ENCODE measurements at places on chromosomes 11 and 22.

DNA sequence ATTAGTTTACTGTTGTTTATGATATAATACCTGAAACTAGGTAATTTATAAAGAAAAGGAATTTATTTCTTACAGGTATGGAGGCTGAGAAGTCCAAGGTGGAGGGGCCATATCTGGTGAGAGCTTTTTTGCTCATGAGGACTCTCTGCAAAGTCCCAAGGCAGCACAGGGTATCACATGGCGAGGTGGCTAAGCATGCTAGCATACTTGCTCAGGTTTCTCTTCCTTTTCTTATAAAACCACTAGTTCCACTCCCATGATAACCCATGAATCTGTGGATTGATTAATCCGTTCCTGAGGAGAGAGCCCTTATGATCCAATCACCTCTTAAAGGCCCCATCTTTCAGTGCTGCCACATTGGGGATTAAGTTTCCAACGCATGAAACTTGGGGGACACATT, 82.7 kb downstream of the PHF21A start:
- no peak for DNase-seq

DNA sequence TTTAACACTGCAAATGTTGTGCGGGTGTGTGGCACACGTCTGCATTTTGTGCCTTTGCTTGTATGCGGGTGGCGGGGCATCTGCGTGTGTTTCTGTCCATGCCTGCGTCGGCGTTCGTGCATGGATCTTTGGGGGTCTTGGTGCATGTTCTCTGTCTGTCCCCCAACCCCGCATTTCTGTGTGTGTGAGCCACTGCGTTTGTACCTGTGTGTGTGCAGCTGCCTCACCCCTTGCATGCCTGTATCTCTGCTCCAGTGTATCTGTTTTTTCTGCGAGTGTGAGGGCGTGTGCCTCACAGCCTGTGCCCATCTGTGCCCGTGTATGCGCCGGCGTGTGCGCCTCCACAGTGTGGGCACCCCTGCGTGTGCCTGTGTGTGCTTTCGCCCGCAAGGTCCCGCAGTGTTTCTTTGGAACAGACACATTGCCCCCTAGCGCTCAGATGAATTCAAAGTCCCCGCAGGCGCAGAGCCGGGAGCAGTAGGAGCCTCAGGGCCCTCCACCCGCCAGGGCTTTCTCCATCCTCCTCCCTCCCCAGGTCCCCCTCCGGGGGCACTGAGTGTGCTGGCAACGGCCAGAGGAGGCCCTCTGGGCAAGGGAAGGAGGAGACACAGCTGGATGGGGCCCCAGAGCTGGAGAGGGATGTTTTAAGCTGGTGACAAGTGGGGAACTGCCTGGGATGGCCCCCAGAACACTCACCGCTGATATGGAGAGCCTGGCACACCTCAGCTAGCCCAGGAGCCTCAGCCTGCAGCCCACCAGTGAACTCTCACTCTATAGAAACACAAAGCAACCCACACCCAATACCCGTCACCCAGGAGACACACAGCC, 3.1 kb upstream of the MN1 start:
- DNase-seq, result peak; percentile 85

DNA sequence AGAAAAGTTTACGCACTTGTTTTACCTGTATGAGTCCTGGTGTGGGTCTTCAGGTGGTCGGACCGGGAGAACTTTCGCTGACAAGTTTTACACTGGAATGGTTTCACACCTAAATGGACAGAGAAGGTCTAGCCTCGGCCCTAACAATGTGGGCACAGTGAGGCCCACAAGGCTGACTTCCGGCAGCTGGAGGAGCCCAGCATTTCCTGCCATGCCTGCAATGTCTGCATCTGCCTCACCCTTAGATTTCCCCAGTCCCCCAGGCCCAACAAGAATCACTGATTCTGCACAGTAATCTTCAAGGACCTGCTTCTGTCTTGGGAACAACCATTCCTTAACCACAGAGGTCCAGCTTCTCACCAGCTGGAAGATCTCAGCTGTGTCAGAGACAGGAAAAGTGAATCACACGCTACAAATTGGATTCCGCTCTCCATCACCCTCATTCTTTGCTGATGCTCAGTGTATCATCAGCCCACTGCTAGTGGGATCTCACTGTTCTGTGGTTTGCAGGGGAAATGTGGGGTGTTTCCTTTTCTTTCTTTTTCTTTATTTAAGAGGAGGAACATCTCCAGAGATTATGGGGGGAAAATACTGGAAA, 43.3 kb downstream of the WT1 start:
- DNase-seq, result peak; percentile 96

GRCh38 chr11:64924910-64925284, 408 bp downstream of the PPP2R5B start:
- no peak for DNase-seq

DNA sequence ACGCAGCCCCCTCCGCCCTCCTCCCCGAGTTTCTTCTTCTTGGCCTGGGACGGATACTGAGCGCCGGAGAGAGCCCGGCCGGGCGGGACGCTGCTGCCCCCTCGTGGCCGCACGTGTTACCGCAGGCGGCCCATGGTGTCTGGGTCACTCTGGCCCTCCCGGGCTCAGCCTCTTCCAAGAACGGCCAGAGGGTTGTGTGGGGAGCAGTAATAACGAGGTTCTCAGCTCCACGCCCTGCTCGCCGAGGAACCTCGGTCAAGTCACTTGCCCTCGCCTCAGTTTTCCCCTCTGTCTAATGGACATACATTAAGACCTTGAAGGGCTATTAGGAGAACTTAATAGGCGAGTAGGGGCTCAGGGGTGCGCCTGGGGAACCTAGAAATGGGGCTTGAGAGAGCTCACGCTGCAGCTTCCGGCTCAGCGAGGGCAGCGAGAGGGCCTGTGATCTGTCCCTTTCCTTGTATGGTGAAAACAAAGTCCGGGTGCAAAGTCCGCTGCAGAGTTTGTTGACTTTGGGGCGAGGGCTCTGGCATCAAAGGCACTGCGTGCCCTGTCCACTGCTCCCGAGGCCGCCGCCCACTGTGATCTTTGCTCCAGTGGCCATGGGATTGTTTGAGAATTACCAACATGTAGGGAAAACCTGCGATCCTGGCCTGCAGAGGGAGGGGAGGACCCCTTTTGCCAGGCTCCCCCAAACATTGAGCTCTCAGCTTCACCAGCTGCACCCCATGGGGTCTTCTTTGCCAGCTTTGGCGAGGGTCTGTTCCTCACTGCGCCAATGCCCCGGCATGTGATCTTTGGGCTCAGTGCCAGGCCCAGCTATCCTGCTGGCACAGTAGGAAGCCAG, 14.4 kb upstream of the LRP5 start:
- peak; percentile 75 for DNase-seq

DNA sequence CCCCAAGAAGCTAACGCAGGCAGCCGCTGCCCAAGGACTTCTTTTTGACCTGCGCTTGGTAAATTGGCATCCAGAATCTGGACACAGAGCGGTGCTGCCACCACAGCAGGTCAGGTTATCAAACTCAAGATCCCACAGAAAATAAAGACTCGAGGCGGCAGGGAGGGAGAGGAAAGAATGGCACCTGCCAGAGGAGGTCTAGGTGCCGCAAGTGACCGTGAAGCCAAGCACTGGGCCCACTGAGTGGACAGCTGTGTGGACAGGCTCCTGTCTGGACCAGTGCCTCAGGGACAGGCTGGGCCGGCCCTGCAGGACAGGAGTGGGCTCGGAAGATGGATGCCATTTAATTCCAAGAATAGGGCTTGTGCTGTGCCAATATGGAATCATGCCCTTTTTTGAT, 27.4 kb downstream of the BID start:
- no peak for DNase-seq

- DNase-seq, result no peak
Measured at GRCh38 chr11:1920128-1920908, 815 bp downstream of the TNNT3 start.

DNA sequence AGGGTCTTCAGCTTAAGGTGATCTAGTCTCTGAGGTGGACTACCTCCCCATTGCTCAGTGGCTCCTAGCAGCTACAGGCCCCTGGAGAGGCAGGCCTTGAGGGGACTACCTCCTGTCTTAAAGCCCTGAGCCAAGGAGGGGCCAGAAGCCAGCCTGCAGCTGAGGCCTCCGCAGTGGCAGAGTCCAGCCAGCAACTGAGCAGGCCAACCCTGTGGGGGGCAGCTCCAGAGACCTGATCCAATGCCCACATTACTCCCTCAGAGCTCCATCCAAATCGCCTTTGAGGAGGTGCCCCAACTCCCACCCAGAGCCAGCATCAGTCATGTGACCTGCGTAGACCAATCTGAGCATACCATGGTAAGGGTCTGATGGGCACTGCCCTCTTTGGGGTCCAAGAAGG, 2.7 kb downstream of the C2CD2L start:
- DNase-seq, result no peak

DNA sequence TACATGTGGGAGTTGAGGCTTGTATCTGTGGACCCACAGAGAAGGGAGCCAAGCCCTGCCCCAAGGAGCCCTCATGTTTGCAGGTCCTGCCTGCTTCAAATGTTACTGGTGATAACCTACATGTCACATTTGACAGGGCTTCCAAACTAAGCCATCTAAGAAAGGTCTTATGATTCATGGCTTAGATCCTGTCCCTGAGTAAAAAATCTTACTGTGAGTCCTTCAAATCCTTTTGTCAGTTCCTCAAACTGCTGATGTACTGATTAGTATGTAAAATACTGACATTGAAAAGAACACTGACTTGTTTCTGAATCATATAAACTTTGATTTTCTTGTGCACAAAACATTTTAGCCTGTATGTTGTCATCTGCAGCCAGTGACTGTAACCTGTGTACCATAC, 1.0 kb upstream of the PANX1 start:
- DNase-seq, result no peak

DNA sequence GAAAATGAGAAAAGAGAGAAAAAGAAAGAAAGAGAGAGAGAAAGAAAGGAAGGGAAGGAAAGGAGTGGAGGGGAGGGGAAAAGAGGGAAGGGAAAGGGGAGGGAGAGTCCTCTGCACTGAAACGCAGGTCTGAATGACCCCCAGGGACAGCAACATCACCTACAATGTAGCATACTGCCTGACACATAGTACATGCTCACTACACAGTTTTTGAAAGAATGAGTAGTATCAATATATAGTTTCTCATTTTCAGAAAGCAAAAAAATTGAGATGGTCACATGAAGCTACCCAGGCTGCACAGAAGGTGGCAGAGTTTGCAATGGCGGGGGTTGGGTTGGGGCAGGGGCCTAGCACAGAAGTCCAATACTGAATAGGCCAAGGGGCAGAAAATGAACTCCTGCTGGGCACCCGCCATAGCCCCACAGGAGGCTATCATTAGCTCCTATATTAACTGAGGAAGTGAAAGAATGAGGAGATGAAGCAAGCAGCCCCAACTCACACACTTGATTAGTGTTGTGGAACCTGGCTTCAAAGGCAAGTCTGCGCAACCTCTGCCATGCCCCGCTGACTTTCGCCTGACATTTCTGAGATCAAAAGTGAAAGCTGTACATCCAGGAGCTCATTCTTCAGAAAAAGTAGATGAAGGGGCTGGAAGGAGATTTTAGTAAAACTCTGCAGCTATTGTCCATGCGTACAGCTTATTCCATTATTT, 241.2 kb upstream of the SYN3 start:
- no peak for DNase-seq

DNA sequence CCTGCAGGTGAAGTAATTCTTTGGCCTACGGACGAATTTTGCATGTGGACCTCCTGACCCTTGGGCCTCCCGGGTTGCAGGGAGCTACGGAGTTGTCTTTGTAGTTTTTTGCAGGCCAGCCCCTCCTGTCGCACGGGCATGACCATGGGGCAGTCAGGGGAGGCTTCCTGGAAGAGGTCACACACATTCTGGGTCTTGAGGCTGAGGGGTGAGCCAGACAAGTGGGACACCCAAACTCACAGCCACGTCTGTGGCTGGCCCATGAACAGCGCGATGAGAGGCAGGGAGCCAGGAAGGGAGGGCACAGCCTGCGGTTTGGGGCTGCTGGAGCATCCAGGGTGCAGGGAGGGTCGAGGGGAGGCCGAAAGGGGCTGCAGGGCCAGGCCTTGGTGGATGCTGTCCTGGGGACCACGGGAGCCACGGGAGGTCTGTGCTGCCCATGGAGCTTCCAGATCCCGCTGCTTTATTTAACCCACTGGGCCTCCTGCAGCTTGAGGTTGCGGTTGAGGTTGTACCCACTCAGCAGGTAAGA, 78.9 kb downstream of the FBLN1 start:
- DNase-seq, result no peak

DNA sequence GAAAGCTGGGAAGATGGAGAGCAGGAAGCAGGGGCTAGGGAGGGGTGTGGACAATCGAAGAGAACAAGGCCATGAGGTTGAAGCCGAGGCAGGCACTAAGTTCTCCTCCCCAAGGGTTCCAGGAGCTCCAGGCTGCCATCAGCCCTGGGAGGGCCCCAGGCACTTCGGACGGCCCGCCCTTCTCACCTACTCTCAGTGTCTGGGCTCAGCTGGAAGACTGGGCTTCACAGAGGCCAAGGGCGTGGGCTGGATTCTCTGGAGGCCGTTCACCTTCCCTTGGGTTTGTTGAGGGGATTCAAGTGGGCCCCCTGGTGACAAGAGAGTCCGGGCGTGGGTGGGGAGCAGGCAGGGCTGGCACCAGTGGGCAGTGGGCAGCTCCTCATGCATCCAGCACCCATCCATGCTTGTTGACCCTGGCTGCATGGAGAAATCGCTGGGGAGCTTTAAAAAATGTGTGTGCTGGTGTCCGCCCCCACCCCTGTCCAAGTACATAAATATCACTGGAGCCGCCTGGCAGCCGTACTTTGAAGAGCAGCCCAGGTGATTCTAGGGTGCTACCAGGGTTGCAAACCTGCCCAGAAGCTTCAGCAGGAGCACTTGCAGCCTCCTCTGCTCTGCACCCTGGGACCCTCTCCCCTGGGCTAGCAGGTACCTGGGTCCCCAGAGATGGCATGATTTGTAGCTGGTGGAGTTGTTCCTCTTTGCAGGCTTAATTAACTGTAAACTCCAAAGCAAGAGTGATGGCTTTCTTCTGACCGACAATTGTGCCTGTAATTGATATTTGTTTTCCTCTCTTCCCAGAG, 74.3 kb downstream of the RTL6 start:
- no peak for DNase-seq

DNA sequence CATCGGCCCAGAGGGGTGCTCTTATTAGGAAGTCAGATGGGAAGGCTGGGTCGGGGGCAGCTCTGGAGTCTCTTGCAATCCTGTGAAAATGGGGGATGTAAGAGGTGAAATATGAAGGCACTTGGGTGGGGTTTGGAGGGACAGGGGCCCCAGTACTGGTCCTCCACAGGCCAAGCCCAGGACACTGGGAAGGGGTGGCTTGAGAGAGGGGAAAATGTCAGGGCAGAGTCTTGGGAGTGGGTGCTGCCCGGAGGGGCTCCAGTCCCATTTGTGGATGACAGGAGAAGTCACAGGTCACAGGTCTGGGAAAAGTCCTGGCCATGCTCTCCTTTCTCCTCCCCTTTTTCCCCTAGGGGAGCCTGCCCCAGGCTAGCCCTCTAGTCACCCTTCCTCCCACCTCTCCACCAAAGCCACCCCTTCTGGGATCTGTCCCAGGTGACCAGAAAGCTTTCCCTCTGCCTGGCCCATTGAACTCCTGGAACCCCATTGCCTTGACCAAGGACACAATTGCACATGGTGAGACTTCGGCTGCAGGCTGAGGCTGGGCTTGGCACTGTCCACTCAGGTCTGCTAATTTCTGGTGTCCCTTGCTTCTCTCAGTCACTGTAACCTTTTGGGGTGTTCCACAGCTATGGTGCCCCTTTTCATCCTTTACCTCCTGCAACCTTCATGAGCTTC, 1465.0 kb downstream of the TBC1D22A start:
- no peak for DNase-seq

GRCh38 chr11:68838572-68838964, 3.1 kb downstream of the CPT1A start:
- DNase-seq, result peak; percentile 58

GRCh38 chr11:87144252-87144651, 106.5 kb downstream of the TMEM135 start:
- DNase-seq, result no peak

- DNase-seq, result no peak
Measured at GRCh38 chr11:22938691-22939090, 78.4 kb upstream of the CCDC179 start.
